ENCODE measurements at places on chromosomes 12 and 14. TPM values are rescaled to one million over a fixed set of nuclear protein-coding genes. Genes with fewer than 3 reads are reported as not detected.

KRT86 gene
- under 0.01 TPM for total RNA-seq

CFAP251 gene
- total RNA-seq: 3.0 TPM

CISTR gene
- not detected for total RNA-seq

C1QL4 gene
- under 0.01 TPM for total RNA-seq

SLCO1B1 gene
- total RNA-seq: not detected

MYO1H gene
- total RNA-seq: 0.25 TPM

TPPP2 gene
- total RNA-seq: not detected

DBX2 gene
- 2.2 TPM for total RNA-seq

IL22 gene
- total RNA-seq: not detected

OTOGL gene
- 0.25 TPM for total RNA-seq

OR6C2 gene
- not detected for total RNA-seq

Measured in temporal lobe (tissue), 4 donors.